BE2C (cell line): ENCODE measurements at places on chromosomes 13 and 19.
A peak's percentile ranks its signal among the peaks of the same experiment; 100 is the strongest.

- no peak for DNase-seq
These were observed 117.2 kb downstream of the MIPEP start for GRCh38 chr13:23771956-23772355.

- peak; percentile 97 for DNase-seq
These were observed 4.9 kb upstream of the PALM start for GRCh38 chr19:703651-704446.

GRCh38 chr19:13463296-13463695 is 43.0 kb downstream of the CACNA1A start:
- DNase-seq, result no peak

GRCh38 chr13:48222358-48223301 is 10.4 kb upstream of the ITM2B start:
- no peak for DNase-seq

GRCh38 chr19:49936549-49936948 is 7.2 kb upstream of the NUP62 start:
- no peak for DNase-seq
